Keratinocyte (primary cell): ENCODE measurements at places on chromosomes 7 and 10. TPM values are rescaled to one million over a fixed set of nuclear protein-coding genes. Genes with fewer than 3 reads are reported as not detected.

The WAC gene
- 61.8 to 80.8 TPM (median 70.1 TPM) in 3 replicates for polyA plus RNA-seq

- H3K4me1 ChIP-seq: peaks cover 30% of the 10 kb centered on the region
- no peaks in the 10 kb centered on the region for H3K36me3 ChIP-seq
- H3K27me3 ChIP-seq: no peaks in the 10 kb centered on the region
- no peak overlapping the region for H3K27ac ChIP-seq
- no peak for DNase-seq
- H3K4me3 ChIP-seq: no peak overlapping the region
These were observed 9.9 kb downstream of the C7orf57 start for GRCh38 chr7:48045195-48045765.

DNA sequence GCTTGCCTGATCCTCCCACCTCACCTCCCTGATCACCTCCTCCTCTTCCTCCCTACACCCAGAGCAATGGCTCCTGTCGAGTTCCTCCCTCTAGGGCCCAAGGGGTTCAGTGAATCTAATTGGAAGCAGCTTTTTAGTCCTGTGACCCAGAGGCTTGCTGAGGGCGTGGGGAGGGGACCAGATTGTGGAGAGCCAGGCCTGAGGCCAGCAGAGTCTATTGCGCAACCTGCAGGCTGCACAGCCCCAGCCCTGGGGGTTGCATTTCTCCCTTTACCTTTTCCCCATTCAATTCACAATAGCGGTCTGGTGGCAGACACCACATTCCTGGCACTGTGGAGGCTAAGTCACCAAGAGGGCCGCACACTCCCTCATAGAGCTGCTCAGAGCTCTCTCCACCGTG is 32.5 kb downstream of the GHRHR start:
- DNase-seq: no peak
- H3K4me1 ChIP-seq: peaks cover 13% of the 10 kb centered on the region
- H3K27ac ChIP-seq: no peak overlapping the region

GRCh38 chr7:2638224-2638991 is 6.6 kb downstream of the TTYH3 start:
- no peaks in the 10 kb centered on the region for H3K27me3 ChIP-seq
- H3K4me3 ChIP-seq: no peak overlapping the region
- H3K36me3 ChIP-seq: peaks cover 3% of the 10 kb centered on the region
- peaks cover 23% of the 10 kb centered on the region for H3K4me1 ChIP-seq
- H3K27ac ChIP-seq: no peak overlapping the region

DNA sequence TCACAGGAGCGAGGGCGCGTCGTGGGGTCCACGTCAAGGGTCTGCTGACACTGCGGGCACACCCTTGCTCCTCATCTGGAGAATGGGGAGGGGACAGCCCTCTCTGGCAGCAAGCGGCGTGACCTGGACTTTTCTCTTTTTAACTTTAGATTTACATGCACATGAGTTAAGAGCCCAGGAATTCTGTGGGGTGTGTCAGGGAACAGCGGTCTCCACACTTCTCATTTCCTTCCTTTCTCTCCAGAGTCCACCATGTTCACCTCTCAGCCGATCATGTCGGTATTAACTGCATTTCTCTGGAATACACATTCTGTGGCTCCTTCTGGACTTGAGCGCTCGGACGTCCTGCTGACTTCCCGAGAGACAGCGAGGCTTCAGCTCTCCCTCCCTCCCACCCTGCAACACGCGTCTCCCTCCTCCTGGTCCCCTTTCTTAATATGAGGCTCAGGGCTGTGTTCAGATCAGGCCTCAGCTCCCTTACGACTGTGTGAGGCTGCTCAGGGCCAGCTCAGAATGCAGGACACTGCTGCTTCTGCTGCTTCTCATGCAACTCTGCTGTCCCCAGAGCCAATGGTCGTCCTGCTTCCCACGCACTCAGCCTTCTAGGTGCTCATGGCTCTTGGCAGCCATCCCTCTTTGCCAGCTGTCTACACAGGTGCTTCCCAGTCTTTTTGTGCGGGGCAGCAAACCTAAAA is 261.3 kb downstream of the ELFN1 start:
- H3K36me3 ChIP-seq: no peaks in the 10 kb centered on the region
- DNase-seq: no peak
- no peaks in the 10 kb centered on the region for H3K27me3 ChIP-seq
- H3K27ac ChIP-seq: no peak overlapping the region

- no peaks in the 10 kb centered on the region for H3K27me3 ChIP-seq
- no peak for DNase-seq
- no peaks in the 10 kb centered on the region for H3K36me3 ChIP-seq
These were observed 113.9 kb upstream of the NPS start for GRCh38 chr10:127435246-127435645.

- DNase-seq: no peak
- no peaks in the 10 kb centered on the region for H3K27me3 ChIP-seq
- H3K27ac ChIP-seq: no peak overlapping the region
- H3K36me3 ChIP-seq: no peaks in the 10 kb centered on the region
These were observed 22.0 kb downstream of the CDCA7L start for GRCh38 chr7:21923658-21924057.
